ENCODE measurements at places on chromosomes 7 and 10. TPM values are rescaled to one million over a fixed set of nuclear protein-coding genes. Genes with fewer than 3 reads are reported as not detected.

Gene OR9A2
- total RNA-seq: not detected

Gene ITPRID1
- total RNA-seq: 0.16 TPM

Gene EPO
- not detected for total RNA-seq

Gene TMEM140
- total RNA-seq: 5.1 TPM

Gene ELN
- 2.5 TPM for total RNA-seq

Gene UPK3B
- not detected for total RNA-seq

Gene LAMB4
- 0.76 TPM for total RNA-seq

Gene NCOA4
- 162 TPM for total RNA-seq

Gene NEURL1
- total RNA-seq: 5.7 TPM

Gene SPDYE16
- 0.14 TPM for total RNA-seq

Gene PON3
- not detected for total RNA-seq

Gene C1QL3
- 1.4 TPM for total RNA-seq

Gene TNKS2
- 43.4 TPM for total RNA-seq

Gene GNAI1
- total RNA-seq: 89.5 TPM

Gene CPA2
- total RNA-seq: 0.49 TPM

Gene CLCN1
- 0.09 TPM for total RNA-seq

Gene IQUB
- total RNA-seq: 25.5 TPM

Gene EBF3
- total RNA-seq: 5.6 TPM

Gene WNT2
- total RNA-seq: 0.54 TPM

Gene PRKCQ
- total RNA-seq: 0.13 TPM

Gene CDC14C
- total RNA-seq: not detected

Gene PIK3CG
- total RNA-seq: not detected

Gene WDR86
- total RNA-seq: 25.6 TPM

Gene ACHE
- 16.8 TPM for total RNA-seq

Gene TMEM273
- total RNA-seq: 0.69 TPM

Gene ELAPOR2
- 5.3 TPM for total RNA-seq

Gene MUC12
- total RNA-seq: 1.6 TPM

Gene PARP12
- total RNA-seq: 15.4 TPM

Gene VIM
- total RNA-seq: 1,135 TPM

Gene CASD1
- total RNA-seq: 32.1 TPM

Gene AKR1C8
- total RNA-seq: not detected
